ENCODE measurements at places on chromosomes 13 and 19. TPM values are rescaled to one million over a fixed set of nuclear protein-coding genes. Genes with fewer than 3 reads are reported as not detected.

ZNF615 gene
- total RNA-seq = 16.7 TPM

P2RY11 gene
- total RNA-seq = 1.9 TPM

KLK7 gene
- total RNA-seq = not detected

METTL21C gene
- total RNA-seq = not detected

CCDC106 gene
- total RNA-seq = 7.3 TPM

COG6 gene
- 19.7 TPM for total RNA-seq

KIR2DL4 gene
- total RNA-seq = not detected

IZUMO1 gene
- total RNA-seq = not detected

FOSB gene
- total RNA-seq = 0.79 TPM

IGFL3 gene
- not detected for total RNA-seq

KCNJ14 gene
- 0.26 TPM for total RNA-seq

GCDH gene
- total RNA-seq = 12.4 TPM

SIGLEC10 gene
- not detected for total RNA-seq

SIGLECL1 gene
- total RNA-seq = not detected

JOSD2 gene
- 49.2 TPM for total RNA-seq

LGALS4 gene
- 0.09 TPM for total RNA-seq

KLK4 gene
- total RNA-seq = not detected

LILRB3 gene
- not detected for total RNA-seq

TSEN34 gene
- total RNA-seq = 26.7 TPM

LMTK3 gene
- total RNA-seq = under 0.01 TPM

MBD3L3 gene
- total RNA-seq = not detected

CALR3 gene
- not detected for total RNA-seq

Data from bronchial smooth muscle cell (primary cell).